ENCODE measurements at places on chromosomes 3 and 15.
A peak's percentile ranks its signal among the peaks of the same experiment; 100 is the strongest.

- DNase-seq = peak; percentile 30
These were observed 59.6 kb downstream of the RHCG start for GRCh38 chr15:89436560-89437311.

- no peak for DNase-seq
These were observed 28.8 kb downstream of the NBEAL2 start for GRCh38 chr3:47008234-47008796.

- no peak for DNase-seq
These were observed 524.4 kb upstream of the RGMA start for GRCh38 chr15:93613386-93613785.

- no peak for DNase-seq
These were observed 32.2 kb downstream of the SUCNR1 start for GRCh38 chr3:151905647-151906046.

- DNase-seq = peak; percentile 46
These were observed 10.3 kb downstream of the ANKRD63 start for GRCh38 chr15:40272485-40273056.

DNA sequence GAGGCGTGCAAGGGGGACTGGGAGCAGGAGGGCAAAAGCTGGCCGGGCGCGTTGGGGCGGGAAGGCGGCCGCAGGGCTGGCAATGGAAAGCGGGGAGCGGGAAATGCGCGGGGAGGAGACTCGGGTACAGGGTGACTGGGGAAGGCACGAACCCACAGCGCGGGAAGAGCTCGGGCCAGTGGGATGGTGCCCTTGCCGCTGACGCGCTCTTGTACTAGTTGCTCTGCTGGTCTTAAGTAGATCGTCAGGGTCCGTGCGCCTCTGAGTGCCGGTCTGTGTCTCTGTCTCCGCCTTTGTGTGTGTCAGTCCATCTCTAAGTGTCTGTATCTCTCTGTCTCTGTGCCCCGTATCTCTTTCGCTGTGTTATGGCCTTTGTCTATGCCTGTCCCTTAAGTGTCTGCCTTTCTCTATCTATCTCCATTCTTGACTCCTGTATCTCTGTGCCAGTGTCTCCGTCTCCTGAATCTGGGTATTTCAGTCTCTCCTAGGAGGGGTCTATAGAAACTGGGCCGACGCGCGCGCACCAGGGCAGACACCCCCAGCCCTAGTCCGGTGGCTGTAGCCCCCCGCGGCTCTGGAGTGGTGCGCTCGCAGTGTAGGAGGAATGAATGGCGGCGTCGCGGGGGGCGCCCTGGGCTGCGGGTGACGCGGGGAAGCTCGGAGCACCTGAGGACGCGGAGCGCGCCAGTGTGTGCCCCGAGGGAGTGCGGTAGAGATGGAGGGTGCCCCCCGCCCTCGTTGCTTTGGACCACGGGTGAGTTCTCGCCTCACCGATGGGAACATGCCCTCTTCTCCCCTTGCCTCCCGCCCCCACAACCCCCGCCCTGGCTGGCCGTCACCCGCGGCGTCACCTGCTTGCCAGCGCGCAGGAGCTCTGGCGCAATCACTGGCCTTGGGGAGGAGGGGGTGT is 756 bp upstream of the CAMK2N2 start:
- peak; percentile 64 for DNase-seq
